ENCODE measurements at places on chromosomes 4 and X.

- DNase-seq, result no peak
Measured at GRCh38 chrX:97199501-97199900, 315.8 kb downstream of the RPA4 start.

GRCh38 chr4:138243369-138243768, 1.2 kb upstream of the SLC7A11 start:
- no peak for DNase-seq

DNA sequence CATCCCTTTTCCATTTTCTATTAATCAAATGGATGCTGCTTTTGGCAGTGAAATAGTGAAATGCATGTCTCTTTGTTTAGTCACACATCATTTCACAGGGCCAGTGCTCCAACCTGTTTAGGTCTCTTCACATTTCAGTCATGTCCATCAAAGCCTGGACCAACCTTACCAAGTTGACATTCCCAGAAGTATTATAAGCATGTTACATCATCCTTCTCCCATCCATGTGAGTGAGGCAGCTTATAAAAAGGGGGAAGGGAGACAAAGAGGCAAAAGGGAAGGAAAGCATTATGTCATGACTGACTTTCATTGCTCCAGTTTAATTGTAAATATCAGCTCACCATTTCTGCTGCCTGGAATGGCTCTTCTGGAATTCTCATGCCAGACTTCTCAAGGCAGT, 94.4 kb downstream of the NWD2 start:
- DNase-seq, result no peak

- no peak for DNase-seq
Measured at GRCh38 chr4:152577708-152578396, 42.0 kb upstream of the FBXW7 start.

GRCh38 chr4:174815282-174815681, 13.8 kb downstream of the GLRA3 start:
- no peak for DNase-seq

- no peak for DNase-seq
Measured at GRCh38 chr4:30950737-30951136, 230.6 kb downstream of the PCDH7 start.

Data from Ammon's horn (tissue), 1 donor.